ENCODE measurements at places on chromosomes 3 and 15.
A peak's percentile ranks its signal among the peaks of the same experiment; 100 is the strongest.

DNA sequence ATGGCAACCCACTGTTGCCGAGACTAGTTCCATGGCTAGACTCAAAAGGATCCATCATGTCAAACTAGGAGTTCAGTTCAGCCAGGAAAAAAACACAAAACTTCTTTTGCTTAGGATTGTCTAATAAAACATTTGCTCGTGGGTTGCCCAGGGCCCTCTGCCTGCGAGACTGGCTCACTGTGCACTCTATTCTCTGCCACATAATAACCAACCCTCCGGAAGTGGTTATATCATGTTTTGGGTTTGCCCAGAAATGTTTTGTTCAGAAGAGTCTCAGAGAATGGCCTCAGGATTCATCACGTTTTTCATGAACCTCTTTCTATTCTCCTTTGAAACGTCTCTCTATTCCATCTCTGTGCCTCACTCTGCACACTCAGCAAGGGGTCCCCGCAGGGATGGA, 216.1 kb downstream of the SV2B start:
- no peak for DNase-seq

GRCh38 chr3:125594581-125595011, 701 bp downstream of the OSBPL11 start:
- DNase-seq: peak; percentile 2

DNA sequence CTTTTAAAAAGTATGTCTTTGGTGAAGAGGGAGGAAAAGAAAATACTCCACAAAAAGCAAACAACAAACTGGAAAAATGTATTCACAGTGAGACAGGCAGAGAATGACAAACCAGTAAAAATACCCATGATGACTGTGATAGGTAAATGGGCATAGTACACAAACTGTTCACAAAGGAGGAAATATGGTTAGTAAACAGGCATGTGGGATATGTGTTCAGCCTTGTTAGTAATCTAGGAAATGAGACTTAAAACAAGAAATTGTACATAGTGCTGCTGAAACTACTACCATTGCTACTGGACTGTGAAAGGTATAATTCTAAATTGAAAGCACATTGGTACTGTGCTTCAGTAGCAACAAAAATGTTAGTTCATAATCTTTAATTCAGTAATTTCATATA, 50.1 kb downstream of the UBE2E2 start:
- no peak for DNase-seq

GRCh38 chr3:144463911-144464310, 492.3 kb downstream of the DIPK2A start:
- no peak for DNase-seq

- peak; percentile 63 for DNase-seq
Measured at GRCh38 chr3:71341721-71342120, 241.8 kb downstream of the FOXP1 start.

DNA sequence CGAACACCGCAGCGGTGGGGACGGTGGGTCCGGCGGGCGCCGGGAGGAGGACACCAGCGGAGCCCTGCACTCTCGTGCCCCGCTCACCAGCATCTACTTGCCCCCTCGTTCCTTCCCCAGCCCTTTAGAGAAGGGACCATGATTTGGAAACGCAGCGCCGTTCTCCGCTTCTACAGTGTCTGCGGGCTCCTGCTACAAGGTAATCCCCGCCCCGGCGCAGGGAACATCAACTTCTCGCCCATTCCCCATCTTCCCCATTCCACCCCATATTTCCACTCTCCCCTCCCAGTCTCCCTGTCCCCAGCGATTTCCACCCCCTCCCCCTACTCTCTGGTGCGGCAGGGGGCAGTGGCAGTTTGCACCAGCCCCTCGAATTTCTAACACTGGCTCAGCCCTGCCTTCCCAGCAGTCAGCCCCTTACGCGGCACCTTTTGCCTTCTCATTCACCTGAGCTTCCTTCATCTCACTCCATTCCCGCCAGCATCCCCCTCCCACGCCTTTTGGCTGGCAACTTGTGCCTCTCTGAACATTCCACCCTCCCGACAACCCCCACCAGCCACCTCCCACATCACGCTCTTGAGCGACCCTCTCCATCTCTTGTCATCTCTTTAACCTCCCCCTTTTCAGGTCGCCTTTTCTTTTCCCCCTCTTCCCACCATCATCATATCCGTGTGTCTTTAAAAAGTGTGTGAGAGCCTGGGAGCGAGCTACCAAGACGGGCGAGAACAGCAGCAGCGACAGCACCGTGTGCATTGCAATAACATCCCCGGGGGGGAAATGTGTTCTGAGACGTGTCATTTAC, 882 bp downstream of the CADM2 start:
- no peak for DNase-seq

DNA sequence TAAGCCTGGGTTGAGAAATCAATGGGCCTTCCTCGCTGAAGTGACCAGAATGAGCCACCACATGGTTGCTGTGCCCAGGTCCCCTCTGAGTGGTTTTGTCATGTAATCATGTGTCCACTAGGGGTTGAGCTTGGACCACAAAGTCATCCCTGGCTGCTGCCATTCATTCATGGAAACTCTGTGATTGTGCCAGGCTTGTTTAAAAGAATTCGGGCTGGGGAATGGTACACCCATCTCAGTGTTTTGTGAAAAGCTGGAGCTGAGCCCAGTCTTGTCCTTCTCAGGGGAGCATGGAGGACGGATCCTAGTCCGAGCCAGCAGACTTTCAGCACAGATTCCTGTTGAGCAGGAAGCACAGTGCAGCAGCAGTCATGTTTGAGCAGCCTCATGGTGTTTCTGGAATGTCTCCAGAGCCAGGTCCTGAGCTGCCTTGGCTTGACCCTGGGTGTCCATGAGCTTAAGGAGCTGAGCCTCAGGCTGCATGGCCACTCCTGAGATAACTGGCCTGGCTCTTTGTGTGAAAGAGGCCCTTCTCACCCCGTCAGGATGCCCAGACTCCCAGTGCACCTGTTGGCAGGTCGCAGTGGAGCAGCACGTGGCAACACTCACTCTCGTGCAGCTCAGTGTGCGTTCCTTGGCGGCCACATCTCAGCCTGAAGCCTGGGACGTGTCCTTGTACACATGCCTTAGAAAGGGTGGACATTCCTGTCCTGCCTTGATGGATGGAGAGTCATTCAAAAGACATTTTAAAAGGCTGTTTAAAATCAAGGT, 260.3 kb upstream of the TPM1 start:
- no peak for DNase-seq

- no peak for DNase-seq
Measured at GRCh38 chr3:114361391-114361790, 67.6 kb downstream of the TIGIT start.

DNA sequence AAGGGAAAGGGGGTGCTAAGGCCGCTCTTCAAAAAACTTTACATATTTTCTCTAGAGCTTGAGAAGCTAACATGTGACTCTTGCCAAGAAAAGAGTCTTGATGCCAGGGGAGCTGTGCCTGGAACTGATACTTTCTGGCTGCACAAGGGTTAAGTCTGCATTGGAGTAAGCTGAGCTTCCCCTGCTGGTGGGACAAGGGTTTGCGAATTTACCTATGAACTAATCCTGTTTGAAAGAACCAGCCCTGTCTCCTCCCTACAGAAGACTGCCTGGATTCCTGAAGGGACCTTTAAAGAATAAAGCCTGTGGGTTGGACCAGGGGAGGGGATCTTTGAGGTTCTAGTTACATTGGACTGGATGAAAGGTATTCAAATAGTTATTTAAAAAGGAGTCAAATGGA, 58.3 kb upstream of the EPHA3 start:
- DNase-seq: no peak

DNA sequence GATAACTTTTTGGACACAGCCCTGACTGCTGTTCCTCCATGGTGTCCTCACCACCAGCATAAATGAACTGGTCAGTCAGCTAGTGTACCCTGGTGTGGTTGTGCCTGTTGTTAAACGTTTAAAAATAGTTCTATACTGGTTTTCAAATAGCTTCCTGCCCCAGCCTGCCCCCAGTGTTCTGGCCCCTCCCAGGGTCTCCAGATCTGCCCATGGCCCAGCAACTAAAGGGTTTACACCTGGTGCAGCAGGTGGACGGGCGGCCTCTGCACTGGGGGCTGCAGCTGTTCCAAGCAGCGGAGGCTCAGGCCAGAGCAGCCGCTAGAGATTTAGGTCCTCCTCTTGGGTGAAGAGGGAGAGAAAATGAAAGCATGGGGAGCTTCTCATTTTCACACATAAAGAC, 6.1 kb upstream of the NR2E3 start:
- DNase-seq: no peak

GRCh38 chr3:52451237-52452083, 2.4 kb downstream of the TNNC1 start:
- DNase-seq: no peak

GRCh38 chr3:53478921-53479664, 15.3 kb upstream of the CACNA1D start:
- no peak for DNase-seq

GRCh38 chr3:45414823-45415222, 26.4 kb downstream of the LARS2 start:
- DNase-seq: no peak

GRCh38 chr3:143825513-143825912, 22.8 kb downstream of the SLC9A9 start:
- DNase-seq: no peak

- no peak for DNase-seq
Measured at GRCh38 chr3:63808633-63809032, 10.5 kb upstream of the C3orf49 start.

DNA sequence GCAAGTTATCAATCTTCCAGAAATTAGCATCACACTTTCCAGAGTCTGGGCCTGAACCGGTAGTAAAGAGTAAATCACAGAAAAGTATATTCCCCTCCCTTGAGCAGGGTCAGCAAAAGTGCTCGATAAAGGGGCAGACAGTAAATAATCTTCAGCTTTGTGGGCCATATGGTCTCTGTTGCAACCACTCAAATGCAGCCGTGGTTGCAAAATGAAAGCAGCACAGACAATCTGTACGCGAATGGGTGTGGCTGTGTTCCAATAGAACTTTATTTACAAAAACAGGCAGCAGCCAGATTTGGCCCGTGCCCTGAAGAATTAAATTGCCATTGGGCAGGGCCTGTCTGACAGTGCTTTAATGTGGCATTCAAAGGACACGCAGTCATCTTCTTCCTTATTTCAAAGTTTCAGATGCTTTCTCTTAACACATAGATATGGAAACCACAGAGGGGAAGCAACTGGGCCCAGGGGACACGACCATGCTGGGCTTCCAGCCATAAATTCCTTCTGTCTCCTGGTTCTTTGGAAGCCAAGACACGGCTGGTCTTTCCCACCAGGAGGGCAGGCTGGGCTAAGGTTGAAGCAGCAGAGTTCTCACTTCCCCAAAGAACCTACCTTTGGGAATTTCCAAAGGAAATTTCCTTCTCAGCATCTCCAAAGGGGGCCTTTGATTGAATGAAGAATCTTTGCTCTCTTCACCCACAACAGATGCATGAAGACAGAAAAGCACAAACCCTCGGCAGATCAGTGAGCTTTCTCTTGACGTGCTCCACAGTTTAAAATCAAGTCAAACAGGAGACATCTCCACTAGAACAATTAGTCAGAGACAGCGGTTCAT, 489.8 kb upstream of the PROK2 start:
- peak; percentile 54 for DNase-seq

DNA sequence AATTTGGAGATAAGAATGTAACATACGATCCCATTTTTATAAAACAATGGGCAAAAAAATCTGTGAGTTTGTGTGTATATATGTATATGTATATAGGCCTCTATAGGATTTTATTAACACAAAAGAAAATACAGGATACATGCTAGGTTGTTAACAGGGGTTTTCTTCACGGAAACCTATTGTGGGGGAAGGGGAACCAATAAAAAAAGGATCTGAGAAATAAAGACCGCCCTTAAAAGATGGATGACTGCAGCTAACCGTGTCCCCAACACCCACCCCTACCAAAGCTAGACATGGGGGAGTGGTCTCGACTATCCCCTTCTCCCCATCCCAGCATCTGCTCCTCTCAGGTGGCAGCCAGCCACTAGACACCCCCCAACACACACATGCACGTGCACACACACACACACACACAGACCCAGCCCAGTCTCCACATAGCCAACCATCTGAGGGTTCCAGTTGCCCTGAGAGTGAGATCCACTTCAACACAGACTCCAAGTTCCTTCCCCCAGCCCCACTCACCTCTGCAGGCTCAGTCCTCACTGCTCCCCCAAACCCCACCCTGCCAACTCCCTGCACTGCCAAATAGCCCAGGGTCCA, 132.9 kb downstream of the TPRA1 start:
- no peak for DNase-seq

DNA sequence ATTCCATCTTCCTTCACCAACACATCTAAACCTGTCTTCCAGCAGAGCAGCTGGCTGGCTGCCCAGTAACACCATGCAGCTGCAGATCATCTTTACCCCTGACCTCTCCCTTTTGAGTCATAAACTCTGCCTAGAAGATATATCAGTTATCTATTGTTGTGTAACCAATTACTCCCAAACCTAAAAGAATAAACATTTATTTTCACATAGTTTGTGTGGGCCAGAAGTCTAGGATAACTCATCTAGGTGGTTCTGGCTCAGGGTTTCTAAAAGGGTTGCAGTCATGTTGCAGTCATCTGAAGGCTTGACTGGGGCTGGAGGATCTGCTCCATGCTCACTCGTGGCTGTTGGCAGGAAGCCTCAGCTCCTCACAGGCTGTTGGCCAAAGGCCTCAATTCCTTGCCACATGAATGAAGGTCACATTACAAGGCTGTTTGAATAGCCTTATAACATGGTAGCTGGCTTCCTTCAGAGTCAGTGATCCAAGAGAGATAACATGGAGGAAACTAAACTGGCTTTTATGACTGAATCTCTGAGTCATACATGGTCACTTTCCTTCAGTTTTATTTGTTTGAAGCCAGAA, 92.8 kb downstream of the GOLIM4 start:
- no peak for DNase-seq

- no peak for DNase-seq
Measured at GRCh38 chr15:23797747-23798446, 110.8 kb upstream of the NDN start.

GRCh38 chr15:99592145-99592791, 26.5 kb downstream of the MEF2A start:
- no peak for DNase-seq

DNA sequence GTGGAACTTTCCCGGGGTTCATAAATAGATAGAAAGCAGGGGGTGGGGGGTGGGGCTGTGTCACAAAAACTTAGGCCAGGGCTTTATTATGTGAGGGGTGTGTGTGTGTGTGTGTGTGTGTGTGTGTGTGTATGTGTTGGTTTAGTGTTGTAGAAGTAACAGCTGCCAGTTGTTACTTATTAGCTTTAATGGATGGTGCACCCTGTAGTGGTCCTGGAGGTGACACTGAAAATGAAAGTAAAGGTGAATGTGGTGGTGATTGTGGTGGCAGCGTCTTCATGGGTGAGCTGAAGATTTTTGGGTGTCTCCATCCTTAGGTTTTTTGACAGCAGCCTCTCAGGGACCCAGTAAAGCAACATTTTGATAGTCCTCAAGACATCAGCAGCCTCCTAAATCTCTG, 449.9 kb downstream of the PDCD6IP start:
- DNase-seq: no peak

DNA sequence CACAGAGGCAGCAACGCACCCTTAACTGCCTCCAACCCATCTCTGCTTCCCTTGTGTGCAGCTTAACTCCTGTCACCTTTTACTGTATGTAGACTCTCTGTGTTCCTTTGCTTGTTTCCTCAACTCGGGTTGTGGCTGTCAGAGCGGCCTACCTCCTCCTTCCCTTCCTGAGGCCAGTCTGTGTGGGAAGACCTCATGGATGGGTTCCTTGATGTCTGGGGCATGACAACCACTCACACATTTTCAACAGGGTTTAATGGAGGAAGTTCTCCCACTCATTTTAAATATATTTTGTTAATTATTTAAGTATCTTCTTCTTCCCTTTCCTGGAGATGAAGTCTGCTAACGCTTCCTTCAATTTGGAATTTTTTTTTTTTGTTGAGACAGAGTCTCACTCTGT, 1.8 kb upstream of the CSPG5 start:
- no peak for DNase-seq

- DNase-seq: no peak
Measured at GRCh38 chr3:78978037-78978436, 789.8 kb downstream of the ROBO1 start.

All from BJ (cell line).